ENCODE measurements at places on chromosomes 6 and 20.

DNA sequence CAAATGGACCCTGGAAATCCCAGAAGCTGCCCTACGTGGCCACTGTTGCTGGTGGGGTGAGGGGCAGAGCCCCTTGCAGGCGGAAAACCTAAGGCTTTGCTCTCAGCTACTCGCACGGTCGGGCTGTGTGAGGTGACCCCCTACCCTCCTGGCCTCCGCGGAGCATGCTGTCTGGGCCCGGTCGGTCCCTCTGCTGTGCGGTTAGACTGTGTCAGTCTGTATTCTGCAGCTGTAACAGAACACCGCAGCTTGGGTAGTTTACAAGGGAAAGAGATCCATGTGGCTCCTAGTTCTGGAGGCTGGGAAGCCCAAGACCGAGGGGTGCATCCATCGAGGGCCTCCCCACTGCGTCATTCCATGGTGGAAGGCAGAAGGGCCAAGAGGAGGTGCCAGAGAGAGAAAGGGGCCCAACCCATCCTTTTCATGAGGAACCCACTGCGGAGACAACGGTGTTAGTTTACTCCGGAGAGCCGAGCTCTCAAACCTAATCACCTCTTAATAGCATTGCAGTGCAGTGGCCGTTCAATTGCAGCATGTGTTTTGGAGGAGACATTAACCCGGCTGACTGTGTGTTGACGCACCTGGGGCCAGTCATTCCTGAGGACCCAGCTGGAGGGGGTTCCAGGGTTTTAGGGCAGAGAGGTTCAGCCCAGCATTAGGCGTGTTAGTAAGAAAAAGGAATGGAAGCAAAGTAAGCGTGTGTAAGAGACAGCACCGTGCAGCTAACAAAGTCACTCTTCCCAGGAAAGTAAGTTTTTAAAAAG, 18.3 kb downstream of the COL9A3 start:
- no peak for DNase-seq

DNA sequence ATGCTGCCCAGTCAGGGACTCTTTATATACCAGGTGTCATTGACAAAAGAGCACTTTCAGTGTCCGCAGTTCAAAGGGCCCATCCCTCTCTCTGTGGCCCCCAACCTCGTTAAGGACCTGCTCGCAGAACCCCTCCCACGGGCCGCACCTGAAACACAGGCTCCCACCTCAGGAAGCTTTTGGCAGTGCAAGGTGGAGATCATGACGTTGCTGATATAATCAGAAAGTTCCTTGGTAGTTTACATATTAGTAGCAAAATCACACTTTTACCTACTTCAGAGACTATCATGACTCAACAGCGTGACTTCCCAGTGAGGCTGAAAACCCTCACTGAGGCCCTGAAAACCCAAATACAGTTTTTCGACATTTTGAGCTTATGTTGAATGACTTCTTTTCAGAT, 4.1 kb downstream of the TTLL2 start:
- DNase-seq, result no peak

GRCh38 chr20:19056909-19057308, 155.5 kb upstream of the SLC24A3 start:
- no peak for DNase-seq

GRCh38 chr6:125339653-125340052, 37.9 kb upstream of the HDDC2 start:
- no peak for DNase-seq

DNA sequence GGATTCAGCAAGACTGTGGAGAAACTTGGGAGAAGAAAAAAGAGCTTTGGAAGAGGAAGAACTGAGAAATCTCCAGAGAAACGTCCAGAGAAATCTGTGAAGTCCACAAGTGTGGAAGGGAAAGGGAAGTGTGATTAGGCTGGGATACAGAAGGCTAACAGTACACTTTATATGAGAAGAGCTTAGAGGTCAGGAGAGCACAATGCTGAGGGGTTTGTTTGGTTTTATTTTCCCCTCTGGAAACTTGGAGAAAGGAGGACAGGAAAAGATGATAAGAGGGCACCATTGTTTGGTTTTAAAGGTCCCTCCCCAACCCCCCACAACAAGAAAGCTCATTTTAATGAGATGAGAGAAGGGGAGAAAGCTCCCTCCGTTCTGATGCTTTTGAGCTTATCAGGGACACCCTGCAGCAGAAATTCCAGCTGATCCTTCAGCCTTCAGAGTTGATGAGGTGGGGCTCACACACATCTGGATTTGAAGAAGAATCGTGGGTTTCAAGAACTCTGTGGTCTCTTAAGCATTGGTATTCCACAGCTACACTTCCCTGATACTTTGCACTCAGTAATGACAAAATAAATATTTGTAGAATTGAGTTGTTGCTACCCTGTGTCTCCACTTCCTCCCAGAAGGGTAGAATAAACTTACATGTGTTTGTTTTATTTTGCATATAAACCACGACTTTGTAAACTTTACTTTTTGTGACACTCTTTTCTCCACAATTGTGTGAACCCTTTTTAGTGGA, 1.9 kb downstream of the NT5E start:
- DNase-seq, result no peak

DNA sequence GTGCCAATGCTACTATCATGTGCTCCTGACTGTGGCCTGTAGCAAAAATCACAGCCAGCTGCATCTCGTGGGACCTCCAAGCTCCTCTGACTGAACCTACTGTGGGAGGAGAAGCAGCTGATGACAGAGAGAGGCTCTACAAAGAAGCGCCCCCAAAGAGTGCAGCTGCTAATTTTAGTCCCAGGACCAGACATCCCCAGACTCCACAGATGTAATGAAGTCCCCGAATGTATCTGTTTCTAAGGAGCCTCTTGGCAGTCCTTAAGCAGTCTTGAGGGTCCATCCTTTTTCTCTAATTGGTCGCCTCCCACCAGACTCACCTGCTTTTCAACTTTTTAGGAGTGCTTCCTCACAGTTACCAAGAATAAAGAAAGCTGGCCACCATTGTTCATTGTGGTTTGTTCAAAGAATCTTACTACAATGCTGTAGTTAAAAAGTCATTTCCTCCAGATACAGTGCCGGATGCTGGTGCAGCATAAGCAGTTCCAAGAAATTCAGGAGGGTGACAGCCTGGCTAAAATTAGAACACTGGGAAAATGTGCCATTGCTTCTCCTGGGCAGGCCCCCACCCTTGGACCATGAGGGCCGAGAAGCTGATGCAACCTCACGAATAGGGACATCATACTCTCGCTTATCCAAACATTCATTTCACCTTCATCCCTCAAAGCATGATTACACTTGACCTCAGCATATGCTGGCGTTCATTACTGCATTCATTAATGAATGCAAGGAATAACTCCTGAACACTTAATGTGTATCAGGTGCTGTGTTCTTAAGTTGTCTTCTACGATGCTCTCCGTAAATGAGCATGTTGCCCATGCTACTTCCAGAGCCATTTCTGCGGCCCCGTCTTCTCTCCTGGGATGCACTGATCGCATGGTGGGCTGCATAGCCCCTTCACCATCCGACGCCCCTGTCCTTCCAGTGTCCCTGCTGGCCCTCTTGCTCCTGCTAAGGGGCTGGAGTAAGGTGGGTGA, 66.4 kb downstream of the LY86 start:
- no peak for DNase-seq

- no peak for DNase-seq
These were observed 8.8 kb upstream of the FBXO30 start for GRCh38 chr6:145823328-145823944.

- DNase-seq, result no peak
These were observed 273.5 kb downstream of the COL12A1 start for GRCh38 chr6:74932232-74932888.

DNA sequence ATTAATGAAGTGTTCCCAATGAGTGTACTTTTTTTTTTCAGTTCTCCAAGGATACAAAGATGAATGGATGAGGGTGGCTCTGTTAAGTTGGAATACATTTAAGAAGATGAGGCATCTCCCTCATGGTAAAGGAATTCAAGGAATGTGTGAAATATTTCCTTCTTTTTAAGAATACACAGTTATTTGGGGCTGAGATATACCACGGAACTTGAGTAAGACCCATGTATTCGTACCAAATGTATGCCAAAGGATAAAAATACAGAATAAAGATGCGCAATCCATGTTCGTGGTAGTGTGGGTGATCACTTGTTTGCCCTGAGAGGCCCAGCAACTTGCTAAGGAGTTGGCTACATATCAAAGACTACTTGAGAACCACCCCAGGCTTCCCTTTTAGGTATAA, 164.2 kb upstream of the TCF21 start:
- DNase-seq, result no peak

- DNase-seq, result no peak
These were observed 10.5 kb downstream of the ZC3H12D start for GRCh38 chr6:149474108-149474935.

GRCh38 chr6:157974341-157974894, 7.2 kb upstream of the SYNJ2 start:
- no peak for DNase-seq

DNA sequence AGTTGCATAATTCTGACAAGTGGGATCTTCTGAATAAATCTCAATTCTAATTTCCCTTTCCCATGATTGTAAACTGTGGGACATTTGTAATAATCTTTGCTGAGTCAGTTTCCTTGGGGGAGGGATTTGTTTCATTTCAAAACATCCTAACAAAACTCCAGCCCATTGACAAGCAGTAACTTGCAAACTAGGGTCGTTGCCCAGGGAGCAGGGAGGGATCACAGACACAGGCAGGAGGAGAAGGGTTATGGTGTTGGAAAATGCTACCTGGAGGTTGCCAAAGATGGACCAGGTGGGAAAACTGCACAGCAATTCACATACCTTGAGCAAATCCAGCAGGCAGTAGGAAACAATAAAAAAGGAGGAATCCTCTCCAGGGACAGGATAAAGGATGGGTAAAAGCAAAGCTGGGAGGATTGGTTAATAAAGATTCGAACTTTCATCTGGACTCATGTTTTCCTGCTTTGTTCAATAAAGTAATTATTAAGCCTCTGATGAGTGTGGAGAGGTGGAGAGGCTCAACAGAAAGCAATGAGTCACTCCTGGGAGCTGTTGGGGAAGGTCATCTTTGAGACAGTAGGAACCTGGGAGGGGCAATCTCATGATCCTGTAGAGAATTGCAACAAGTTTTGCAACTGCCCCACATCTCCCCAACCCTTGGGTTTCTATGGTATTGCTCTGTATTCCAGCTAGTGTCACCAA, 87.3 kb upstream of the AKIRIN2 start:
- DNase-seq, result no peak

DNA sequence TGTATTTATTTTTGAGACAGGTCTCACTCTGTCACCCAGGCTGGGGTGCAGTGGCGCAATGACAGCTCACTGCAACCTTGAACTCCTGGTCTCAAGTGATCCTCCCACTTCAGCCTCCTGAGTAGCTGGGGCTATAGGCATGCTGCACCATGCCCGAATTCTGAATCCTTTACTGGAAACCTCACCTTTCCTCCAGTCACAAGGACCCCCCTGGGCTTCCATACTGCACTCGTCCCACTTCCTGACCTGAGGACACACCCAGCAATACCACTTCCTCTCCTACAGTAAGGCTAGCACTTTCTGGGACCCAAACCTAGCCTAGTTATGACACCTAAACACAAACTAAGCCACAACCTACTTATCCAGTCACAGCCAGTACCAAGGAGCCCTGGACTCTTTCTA, 68.2 kb downstream of the FAM217A start:
- peak; percentile 38 for DNase-seq

DNA sequence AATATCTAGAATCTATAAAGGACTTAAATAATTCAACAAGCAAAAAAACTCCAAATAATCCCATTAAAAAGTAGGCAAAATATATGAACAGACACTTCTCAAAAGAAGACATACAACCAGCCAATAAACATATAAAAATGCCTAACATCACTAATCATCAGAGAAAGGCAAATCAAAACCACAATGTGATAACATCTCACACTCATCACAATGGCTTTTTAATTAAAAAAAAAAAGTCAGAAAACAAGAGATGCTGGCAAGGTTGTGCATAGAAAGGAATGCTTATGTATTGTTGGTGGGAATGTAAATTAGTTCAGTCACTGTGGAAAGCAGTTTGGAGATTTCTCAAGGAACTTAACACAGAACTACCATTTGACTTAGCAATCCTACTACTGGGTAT, 979.6 kb upstream of the MAP3K7 start:
- DNase-seq, result no peak

GRCh38 chr6:114419175-114419574, 76.4 kb upstream of the HS3ST5 start:
- no peak for DNase-seq

GRCh38 chr6:160349814-160350350, 1.7 kb downstream of the SLC22A3 start:
- DNase-seq, result no peak

DNA sequence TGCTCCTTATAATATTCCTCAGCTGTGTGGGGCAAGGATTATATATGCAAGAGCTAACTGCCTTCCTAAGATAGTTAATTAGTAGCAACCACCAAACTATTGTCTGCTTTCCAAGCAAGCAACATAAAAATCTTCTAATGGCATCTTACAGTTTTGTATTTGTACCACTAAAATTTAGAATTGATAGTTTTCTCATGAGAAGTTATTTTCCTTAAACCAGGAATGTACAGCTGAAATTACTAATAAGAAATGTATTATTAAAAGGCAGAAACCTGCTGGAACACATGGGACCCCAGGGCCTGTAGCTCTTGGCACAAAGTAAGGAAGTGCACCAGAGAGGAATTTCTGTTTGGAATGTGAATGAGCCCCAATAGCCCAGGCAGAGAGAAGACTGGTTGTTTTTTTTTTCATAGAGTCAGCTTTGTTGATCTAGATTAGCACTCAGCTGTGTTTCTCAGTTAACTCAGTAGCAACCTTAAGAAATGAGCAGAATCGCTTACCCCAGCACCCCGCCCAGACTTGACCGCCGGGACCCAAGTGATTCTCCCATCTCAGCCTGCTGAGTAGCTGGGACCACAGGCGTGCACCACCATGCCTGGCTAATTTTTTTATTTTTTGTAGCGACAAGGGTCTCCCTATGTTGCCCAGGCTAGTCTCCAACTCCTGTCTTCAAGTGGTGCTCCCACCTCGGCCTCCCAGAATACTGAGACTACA, 2.6 kb downstream of the MGME1 start:
- no peak for DNase-seq

DNA sequence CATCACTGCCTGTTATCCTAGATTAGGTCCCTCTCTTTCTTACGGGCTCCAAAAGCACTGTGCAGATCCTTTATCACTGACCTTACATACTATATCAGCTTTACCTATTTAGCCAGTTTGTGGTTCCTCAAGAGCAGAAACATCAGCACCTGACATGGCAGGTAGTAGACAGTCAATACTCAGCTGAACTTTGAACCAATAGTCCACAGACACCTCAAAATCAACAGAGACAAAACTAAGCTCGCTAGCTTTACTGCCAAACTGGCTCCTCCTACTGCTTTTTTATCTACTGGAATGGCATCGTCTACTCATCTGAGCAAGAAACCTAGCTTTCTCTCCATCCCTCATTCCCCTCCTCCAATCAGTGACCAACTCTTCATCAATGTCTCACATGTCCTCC, 5.6 kb downstream of the IL17A start:
- no peak for DNase-seq

Measured in CD4-positive, alpha-beta T cell treated with Interleukin-12 subunit alpha and Interleukin-12 subunit beta, for 1 hour (primary cell).